ENCODE measurements at places on chromosomes 3 and 15.

GRCh38 chr3:192082730-192083660 is 622.0 kb downstream of the PYDC2 start:
- no peak for DNase-seq

GRCh38 chr15:67824976-67825880 is at the start of gene SKOR1:
TSS of gene SKOR1 (plus strand) at chr15:67825509. CDS start at chr15:67825603, 94 bp downstream.
- no peak for DNase-seq

DNA sequence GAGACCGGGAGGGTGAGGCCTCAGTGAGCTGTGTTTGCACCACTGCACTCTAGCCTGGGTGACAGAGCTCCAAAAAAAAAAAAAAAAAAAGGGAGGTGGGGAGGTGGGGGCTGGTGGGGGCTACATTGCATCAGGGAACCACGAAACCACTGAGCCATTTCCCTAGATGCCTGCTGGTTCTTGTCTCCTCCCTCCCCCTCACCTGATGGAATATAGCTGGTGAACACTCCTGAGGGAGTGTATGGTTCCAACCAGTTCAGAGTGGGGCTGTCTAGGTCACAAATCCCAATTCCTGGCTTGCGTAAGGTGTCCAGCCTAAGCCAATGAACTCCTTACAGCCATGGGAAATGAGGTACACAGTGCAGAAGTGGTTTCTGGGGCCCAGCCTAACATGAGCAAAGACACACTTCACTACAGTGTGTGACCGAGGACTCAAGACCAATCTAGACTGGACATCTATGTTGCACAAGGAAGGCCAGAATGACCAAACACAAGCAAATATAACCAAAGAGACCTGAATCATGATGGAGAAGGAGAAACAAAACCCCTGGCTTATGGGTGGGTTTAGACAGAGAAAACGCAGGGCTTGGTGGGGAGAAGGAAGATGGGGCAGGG is 39.1 kb upstream of the OSBPL11 start:
- no peak for DNase-seq

DNA sequence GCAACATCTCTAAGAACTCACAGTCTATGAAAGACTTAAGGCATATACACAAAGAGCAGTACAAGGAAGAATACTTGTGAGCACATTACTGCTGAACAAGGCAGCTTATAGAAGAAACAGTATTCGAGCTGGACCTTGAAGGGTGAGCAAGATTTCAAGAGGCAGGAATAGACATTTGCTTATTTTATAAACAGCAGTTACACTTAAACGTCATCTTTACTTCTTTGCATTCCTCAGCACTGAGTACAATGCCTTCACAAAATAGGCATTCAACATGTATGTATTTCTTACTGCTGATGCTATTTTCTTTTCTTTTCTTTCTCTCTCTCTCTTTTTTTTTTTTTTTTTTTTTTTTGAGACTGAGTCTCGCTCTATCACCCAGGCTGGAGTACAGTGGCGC is 205.8 kb downstream of the ZIC4 start:
- DNase-seq = no peak

DNA sequence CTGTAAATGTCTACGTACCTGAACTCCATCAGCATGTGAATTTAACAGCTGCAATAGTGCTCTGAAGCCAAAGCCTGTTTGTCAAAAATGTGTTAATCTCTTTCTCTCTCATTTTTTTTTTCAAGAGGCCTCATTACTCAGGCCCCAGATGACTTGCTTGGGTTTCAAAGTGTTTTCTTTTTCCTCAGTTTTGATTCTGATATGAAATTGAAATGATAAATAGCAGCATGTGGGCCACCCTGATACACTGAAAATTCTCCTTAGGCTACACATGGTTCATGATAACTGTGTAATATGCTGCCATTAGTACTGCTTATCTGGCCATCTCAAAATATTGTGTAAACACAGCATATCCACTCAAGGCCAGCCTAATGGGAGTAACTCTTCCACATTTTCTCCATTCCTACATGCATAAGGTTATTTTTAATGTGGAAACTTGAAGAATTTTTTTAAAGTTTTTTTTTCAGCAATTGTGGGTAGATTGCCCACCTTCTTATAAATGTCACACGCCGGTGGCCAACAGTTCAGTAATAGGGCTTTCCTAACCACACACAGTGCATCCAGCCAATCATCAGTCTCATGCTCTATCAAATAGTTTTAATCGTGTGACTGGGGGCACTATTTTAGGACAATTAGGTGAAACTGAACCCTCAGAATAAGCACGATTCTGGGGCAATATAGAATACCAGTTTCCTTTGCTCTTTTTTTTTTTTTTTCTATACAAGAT is 13.1 kb upstream of the DENND4A start:
- DNase-seq = no peak

DNA sequence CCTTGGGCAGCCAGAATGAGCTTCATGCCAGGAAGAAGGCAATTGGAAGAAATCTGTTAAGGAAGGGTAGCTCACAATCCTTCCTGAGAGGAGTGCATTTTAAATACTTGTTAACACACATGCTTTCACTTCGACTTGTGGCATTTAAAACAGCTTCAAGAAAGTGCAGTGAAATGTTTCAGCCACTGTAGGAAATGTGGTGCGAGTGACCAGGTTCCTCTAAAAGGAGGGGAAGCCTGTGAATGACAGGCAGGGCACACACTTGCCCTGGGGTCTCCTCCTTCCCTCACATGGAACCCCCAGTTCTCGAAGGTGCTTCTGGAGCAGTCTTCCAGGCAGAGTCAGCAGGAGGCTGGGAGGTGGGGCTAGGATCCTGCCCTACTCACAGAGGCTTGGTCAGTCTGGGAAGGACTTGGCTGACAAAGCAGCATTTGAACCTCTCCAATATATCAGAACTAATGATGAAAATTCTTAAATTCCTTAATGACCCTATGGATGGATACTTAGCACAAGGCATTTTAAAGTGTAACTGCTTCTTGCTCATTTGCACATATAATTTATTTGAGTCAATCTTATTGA is 358.6 kb downstream of the CHST2 start:
- no peak for DNase-seq

DNA sequence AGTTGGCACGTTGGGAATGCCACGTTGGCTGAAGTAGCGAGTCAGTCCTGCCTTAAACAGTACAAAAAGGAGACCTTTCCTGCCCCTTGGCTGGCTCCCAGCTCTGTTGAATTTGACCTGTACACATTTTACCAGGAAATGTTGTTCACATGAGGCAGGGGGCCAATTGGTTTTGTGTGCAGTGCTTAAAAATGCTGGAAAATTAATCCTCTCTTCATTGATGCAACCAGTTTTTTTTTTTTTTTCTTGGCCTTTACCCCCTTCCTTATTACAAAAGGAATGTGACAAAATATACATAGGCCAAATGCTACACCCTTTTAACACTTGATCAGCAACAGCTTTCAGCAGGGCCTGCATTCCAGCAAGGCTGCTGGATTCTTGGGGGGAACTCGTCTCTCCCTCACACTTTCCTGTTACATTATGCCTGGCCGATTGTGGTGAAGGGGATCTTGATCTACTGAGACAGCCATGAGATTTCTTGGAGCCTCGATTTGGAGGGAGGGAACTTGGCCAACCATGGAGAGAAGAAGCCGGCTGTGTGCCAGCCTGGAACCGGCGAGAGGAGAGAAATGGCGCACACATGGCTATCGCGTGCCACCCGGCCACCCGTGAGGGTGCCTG is 93.1 kb downstream of the DNASE1L3 start:
- no peak for DNase-seq

- DNase-seq = no peak
These were observed 478.3 kb upstream of the TPRG1 start for GRCh38 chr3:188693435-188693834.

GRCh38 chr15:59018833-59019232 is 31.4 kb downstream of the RNF111 start:
- DNase-seq = no peak

GRCh38 chr15:74011610-74012009 is 17.1 kb downstream of the PML start:
- no peak for DNase-seq

DNA sequence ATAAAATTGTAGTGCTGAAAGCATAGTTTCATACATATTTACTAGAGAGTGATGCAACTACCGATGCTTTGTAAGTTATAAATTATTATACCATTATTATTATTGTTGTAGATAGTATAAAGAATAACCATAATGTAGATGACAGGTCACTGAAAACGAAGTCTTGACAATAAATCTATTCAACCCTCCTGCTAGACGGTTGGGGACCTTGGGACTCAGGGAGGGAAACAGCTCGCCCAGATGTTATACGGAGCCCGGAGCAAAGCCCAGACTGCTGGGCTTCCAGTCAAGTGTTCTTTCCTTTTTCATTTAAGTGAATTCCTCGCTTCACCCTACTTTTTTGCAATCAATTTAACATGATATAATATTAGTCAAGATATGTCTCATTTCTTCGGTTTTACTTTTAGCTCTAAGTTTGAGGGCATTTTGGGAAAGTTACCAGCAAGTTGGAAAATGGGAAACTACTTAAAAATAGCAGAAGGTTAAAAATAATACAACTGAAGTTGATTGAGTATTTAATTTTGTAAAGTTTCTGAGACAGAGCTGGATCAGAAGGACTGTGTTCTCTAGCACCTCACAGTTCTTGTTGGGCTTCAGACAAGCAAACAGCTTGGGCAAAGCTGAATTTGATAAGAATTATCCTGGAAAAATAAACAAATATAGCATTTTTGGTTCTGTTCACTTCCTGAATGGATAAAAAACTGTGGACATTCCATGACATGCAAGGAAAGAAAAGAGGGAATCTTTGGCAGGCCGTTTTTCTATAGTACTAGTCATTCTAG is 173.4 kb upstream of the TP63 start:
- no peak for DNase-seq

DNA sequence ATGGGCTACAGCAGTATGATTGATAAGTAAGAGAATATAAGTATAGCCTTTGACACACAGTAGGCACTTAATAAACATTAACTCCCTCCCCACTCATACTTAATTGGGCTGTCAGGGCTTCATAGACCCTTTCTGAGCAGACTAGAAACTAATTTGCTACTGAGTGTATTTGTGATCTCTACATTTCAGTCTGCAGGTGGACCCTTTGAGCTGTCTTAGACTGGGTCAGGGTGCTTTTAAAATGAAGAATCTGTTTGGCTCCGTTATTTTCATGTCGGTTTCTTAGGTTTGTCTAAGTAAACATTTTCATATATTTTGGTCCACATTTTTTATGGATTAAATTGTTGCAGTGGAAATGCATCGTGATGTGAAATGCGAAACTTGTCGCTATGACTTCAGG is 50.3 kb upstream of the SELENOK start:
- DNase-seq = no peak

DNA sequence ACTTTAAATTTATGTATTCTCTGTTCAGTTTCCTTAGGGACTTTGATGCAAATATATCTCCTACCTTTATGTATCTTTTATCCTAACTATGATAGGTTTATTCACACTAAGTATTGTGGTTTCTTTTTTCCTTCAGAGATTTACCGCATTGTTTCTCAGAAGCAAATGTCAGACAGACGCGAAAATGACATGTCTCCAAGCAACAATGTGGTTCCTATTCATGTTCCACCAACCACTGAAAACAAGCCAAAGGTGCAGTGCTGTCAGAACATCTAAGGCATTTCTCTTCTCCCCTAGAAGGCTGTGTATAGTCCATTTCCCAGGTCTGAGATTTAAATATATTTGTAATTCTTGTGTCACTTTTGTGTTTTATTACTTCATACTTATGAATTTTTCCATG is 18.3 kb downstream of the RAB11A start:
- DNase-seq = peak; percentile 63

Data from Jurkat, Clone E6-1 (cell line).